Stimulated activated naive B cell treated with anti-CD40 and anti-IgM and Interleukin-4, amounts not matched to agents 10 μg/mL and 1 μg/mL and 100 μg/mL, for 72 hours (primary cell): ENCODE measurements at places on chromosomes 2 and 18.

GRCh38 chr18:54247511-54248175, 21.7 kb upstream of the POLI start:
- DNase-seq: no peak

DNA sequence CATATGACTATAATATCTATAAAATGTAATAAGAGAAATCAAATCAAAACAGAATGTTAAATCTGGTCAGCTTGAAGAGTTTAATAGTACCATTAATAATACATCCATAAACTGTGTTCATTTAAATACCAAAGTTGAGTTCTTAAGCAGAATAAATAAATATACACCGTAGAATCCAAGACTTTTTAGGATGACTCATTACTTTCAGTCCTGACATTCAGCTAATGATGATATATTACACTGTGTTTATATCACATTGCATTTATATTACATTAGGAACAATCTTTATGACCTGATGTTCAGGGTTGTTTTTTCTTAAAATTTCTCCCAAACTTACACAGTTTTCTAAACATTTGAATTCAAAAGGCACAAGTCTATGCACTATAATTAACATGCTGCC, 331.3 kb downstream of the SS18 start:
- no peak for DNase-seq

DNA sequence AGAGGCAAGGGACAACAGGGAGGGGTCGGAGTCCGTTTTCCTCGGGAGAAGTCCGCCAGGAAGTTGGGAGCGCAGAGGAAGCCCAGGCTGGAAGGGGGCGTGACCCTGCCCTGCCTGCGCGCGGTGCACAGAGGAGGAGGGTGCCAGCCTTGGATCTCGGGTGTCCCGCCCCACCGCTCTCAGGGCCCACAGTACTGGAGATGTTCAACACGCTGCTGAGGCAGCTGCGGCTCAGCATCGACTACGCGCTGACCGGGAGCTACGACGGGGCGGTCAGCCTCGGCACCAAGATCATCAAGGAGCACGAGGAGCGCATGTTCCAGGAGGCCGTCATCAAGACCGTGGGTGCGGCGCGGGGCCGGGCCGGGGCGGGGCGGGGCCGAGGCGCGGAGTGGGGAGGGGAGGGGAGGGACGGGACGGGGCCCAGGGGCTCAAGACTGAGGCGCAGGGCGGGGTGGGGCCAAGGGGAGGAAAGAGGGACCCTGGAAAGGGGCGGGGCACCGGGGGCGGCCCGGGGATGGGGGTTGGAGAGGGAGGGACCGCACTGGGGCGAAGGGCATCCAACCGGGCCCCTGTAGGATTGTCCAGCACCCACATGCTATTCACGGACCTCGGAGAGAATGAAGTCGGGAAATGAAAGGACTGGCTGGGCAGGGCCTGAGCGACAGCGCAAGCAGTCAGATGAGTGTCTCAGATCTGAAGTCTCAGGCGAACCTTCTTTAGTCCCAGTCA, 36.6 kb downstream of the POMC start:
- no peak for DNase-seq

DNA sequence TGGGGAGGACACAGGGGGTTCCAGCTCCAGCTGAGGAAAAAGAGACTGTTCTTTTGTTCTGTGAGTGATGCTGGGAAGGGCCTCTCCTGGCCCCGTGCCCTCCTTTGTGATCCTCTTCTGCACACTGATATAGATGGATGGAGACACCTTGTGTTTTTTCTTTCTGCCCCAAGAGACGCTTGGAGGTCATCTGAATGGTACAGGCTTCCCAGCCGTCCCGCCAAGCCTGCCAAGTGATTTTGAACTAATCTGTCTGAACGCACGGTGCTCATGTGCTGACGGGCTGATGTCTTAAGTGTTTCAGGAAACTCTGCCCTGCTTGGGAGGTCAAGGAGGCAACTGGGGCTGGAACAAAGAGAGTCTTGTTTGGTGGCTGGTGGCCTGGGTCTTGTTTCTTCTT, 57.5 kb downstream of the KIF5C start:
- no peak for DNase-seq

DNA sequence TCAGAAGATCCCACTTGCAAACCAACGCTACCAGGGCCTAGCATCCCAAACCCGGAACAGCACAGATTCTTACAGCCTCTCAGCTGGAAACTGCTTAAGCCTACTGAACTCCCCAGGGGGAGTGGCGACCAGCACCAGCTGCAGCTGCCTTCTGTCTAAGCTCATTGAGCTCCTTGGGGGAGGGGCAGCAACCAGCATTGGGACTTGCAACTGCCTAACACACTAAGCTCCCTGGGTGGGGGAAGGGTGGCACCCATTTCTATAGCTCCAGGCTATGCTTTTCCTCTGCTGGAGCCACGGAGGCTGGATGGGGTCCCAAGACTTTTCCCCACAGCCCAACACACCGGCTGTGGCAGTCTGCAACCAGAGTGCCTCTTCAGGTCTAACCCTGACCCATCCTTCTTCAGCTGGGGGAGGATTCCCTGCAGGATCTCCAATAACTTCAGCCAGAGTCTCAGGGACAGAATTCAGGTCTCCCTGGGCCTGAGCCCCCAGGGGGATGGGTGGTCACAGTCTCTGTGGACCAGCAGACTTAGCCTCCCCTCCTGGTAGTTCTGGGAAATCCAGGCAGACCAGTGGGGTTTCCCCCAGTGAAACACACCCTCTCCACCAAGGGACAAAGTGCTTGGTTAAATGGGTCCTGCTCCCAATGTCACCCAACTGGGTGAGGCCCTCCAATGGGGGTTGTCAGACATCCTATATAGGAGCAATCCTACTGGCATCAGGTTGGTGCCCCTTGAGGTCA, 45.9 kb upstream of the ITGA4 start:
- peak; percentile 73 for DNase-seq

- DNase-seq: no peak
These were observed 51.1 kb downstream of the CTIF start for GRCh38 chr18:48589797-48590519.

DNA sequence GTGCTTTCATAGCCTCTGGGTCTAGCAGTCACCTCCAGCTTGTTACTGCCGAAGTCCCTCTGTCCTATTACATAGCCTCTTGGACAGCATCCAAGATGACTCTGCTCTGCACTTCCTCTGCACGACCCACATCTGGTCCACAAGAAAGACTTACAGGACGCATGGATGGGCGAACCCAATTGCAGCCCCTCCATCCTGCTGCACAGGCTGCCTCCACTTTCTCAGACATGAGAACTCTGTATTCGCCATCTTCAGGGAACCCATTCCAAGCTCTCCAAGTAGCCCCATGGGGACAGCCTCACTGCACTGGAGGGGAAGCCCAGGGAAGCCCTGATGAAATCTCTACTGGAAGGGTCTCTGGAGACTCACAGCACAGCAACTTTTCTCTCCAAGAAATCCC, 172.1 kb downstream of the GFPT1 start:
- DNase-seq: no peak

GRCh38 chr18:35334212-35334611, 10.0 kb downstream of the ZNF24 start:
- no peak for DNase-seq

GRCh38 chr2:6445156-6445555, 420.6 kb downstream of the CMPK2 start:
- no peak for DNase-seq

DNA sequence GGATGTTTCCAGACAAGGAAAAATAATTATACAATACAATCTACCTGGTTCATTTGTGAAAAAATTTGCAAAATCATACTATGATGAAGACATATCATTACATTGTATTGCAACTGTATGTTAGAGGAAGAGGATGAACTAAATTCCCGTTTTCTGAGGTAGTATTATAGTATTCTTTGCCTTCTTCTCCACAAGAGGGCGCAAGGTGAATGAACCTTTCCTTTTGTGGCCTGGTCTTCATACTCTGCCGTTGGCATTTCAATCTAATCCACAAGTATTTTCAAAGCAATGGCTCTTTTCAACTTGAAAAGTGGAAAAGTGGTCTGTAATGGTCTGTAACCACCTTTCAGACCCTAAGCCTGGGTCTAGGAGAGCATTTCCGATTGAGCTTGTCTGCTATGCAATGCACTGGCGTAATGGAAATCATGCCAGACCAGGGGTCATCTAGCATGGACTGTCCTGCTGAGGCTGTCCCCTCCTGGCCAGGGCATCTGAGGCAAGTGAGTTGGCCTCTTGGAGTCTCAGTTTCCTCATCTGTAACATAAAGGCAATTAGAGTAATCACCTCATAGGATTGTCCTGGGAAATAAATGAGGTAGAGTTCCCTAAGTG, 30.8 kb upstream of the ZNF396 start:
- no peak for DNase-seq

GRCh38 chr18:77249569-77250500, at the start of gene GALR1:
GALR1 (plus strand) TSS chr18:77249848; CDS start chr18:77250549, 701 bp downstream.
- DNase-seq: no peak

- no peak for DNase-seq
These were observed 25.6 kb upstream of the SCYGR1 start for GRCh38 chr2:227413371-227413770.

DNA sequence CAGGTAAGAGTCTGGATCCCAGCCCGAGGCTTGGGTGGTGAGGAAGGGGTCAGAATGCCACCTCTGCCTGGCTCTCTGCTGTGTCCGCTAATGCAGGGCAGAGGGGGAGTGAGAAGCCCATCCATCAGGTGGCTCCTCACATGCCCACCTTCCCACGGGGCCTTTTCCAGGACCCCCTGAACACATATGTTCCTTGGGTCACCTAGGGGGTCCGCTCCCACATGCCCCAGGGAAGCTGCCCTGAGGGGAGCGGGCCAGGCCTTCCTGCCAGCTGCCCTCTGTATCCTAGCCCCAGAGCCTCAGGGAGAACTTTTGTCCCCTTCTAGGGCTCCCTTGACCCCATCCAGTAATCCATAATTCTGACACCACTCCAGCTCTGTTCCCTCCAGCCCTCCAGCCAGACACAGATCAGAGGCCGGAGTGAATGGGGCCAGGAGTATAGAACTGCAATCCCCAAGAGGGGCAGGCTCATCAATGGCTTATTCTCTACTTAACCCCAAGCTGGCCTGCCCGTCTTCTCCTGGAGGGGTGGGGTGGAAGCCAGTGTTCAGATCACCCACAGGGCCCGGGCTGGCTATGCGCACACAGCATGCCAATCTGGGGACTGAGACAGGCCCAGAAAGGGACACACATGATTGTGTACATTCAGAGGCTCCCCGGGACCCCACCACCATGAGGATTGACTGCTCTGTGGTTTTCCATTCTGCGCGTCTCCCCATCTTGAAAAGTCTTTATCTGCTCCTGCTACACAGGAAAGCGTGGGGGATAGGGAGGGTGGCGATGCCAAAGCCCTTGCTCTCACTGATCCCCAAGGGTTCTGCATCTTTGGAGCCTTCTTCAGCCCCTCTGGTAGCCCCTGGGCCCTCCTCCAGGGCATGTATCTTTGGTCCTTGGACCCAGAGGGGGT, 1.1 kb downstream of the EMILIN1 start:
- DNase-seq: no peak

DNA sequence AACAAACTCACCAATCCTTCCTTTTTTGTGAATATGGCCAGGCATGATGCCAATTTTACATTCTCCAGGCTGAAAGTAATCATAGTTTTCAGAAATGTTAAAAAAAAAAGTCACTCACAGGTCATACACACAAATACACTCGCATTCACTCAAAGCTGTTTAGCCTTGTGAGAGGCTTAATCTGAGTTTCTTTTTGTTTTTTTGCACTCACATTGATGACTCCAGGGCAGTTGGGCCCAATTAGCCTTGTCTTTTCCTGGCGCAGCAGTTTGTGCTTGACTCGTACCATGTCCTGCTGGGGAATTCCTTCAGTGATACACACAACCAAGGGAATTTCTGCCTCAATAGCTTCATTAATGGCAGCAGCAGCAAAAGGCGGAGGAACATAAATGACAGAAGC, 18.0 kb downstream of the SUCLG1 start:
- no peak for DNase-seq

GRCh38 chr2:241136661-241137260, 12.5 kb downstream of the PASK start:
- no peak for DNase-seq

DNA sequence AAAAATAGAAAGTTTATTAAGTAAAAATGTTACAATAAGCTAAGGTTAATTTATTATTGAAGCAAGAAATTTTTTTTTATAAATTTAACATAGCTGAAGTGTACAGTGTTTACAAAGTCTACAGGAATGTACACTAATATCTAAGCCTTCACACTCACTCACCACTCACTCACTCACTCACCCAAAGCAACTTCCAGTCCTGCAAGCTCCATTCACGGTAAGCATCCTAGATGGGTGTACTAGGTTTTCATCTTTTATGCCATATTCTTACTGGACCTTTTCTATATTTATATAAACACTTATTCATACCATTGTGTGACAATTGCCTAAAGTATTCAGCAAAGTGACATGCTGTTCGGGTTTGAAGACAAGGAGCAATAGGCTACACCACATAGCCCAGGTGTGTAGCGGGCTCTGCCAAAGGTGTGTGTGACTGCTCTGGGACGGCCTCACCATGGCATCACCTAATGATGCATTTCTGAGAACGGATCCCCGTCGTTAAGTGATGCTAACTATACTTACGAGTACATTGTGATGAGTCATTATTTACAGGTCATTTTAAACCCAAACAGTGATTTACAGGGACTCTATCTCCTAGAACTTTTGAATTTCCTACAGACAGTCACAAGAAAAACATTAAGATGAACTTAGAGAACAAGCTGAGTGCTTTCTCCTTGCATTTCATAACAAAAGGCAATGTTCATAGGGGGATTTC, 76.3 kb upstream of the ID2 start:
- DNase-seq: no peak

DNA sequence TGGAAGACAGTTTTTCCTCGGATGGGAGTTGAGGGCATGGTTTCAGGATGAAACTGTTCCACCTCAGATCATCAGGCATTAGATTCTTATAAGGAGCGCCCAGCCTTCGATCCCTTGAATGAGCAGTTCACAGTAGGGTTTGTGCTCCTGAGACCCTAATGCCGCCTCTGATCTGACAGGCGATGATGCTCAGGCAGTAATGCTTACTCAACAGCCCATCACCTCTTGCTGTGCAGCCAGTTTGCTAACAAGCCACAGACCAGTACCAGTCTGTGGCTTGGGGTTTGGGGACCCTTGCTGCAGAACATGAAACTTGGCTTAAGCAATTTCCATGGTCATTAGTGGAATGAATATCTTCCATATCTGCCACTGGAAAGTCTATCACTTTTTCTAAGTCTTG, 56.4 kb downstream of the GORASP2 start:
- DNase-seq: no peak

GRCh38 chr18:7173216-7173615, 55.6 kb upstream of the LAMA1 start:
- DNase-seq: no peak

GRCh38 chr2:28343971-28344715, 48.5 kb upstream of the FOSL2 start:
- DNase-seq: no peak

GRCh38 chr2:55111570-55112228, 61.4 kb upstream of the RTN4 start:
- DNase-seq: peak; percentile 13

GRCh38 chr18:22136395-22136794, 33.0 kb upstream of the GATA6 start:
- no peak for DNase-seq

GRCh38 chr2:219250049-219250781, 2.8 kb upstream of the TUBA4B start:
- no peak for DNase-seq

GRCh38 chr2:217248312-217248935, 388.6 kb upstream of the TNP1 start:
- DNase-seq: peak; percentile 3
